Cortex of kidney (tissue), 1 donor: ENCODE measurements at places on chromosomes 4 and X.

- DNase-seq, result no peak
These were observed 466.3 kb upstream of the ACTRT1 start for GRCh38 chrX:128518508-128518907.

DNA sequence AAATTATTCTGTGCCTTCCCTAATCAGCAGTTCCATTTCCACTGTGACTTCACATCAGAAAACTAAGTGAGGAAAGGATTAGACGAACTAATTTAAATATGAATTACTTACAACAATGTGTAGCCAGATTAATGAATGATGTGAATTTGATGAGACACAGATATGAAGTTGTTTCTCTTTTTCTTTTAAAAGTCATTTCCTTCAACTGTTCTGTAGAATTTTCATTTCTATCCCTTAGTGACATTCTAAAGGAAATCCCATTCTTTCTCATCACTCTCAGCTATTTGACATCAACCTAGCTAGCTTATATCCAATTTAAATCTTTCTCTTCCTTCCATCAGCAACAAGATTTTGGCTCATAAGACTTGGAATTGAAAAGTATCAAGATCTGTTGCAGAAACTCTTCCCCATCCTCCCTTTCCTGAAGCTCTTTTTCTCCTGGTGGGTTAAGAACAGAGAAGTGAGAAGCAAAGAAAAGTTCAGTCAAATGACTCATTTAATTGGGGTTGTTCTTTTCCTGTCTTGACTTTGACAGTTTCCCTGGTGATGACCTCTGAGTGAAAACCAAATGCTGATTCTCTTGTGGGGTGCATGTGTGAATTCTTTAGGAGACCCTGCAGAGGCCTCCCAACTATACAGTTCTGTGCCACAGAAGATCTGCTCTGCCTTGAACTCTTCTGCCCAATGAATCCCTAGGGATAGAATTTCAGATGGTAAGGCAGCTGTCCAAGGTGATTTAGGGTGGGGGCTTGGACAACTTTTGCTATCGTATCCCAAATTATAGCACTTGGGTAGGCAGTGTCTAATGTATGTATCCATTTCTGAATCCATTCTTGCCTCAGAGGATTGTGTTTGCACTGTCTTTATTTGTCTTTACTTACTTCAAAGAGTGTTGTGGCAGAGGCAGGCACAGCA, 232.5 kb upstream of the GPRIN3 start:
- DNase-seq, result no peak

DNA sequence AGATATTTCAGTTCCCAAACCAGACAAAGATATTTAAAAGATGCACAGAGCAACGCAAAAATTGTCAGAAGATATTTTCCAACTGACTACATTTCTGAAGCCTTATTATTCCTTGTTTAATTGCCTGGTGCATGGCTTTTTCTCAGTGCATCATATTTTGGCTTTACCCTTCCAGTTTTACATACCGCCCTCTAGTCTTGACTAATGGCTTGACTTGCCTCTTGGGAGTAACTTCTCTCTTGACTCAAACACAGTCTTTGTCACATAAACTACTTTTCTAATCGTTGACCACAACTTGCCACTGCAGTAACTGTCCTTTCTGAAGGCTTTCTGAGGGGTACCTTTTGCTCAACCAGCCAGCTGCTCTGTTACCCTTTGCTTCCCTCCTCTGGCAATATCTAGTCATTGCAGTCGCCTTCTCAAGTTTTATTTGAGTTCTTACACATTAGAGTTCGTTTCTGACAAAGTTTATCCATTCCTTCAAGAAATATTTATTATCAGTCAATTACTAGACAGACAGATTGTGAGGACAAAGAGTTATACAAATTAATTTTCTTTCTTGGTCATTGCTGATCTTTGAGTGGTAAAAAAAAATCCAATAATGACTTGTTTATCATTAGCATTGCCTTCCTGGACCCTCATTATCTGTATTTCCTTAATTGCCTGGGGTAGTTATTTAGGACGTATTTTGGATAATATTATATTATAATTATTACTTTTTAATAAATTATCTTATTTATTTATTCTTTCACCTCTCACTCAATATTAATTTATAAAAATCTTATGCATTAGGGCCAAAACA, 506.9 kb upstream of the PCDH10 start:
- DNase-seq, result no peak

DNA sequence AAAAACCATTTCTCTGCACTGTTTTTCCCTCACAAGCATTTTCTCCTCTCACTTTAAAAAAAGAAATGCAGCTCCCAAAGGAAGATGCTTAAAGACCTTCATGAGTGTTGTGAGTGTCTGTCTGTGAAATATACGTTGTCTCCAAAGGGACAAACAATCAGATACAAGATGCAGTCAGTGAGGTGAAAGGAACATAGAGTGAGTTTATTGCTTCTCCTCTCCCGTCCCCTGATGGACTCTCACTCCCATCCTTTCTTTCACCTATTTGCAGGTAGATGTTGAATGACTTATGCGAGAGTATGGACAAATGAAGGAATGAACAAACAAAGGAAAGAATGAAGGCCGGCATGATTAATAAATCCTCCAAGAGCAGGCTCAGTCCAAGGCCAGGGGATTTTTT, 561.2 kb upstream of the DIPK2B start:
- no peak for DNase-seq

GRCh38 chrX:17803449-17803848, 57.6 kb downstream of the RAI2 start:
- DNase-seq, result no peak

- DNase-seq, result no peak
These were observed 118.4 kb upstream of the WDR17 start for GRCh38 chr4:175947117-175947722.

DNA sequence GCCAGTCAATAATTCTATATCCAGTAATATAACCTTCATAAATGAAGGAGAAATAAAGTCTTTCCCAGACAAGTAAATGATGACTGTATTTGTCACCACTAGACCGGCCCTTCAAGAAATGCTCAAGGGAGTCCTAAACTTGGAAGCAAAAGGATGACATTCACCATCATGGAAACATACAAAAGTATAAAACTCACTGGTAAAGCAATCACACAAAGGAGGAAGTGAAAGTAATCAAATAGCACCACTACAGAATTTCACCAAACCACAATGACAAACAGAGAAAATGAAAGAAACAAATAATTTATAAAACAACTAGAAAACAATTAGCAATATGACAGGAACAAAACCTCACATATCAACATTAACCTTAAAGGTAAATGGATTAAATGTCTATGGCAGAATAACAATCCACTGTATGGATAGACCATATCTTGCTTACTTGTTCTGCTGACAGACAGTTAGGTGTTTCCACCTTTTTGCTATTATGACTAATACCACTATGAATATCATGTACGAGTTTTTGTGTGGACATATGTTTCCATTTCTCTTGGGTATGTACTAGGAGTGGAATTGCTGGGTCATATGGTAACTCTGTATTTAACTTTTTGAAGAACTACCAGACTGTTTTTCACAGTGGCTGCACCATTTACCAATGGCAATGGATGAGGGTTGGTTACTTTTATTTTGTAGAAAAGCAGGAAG, 44.9 kb downstream of the NAT8L start:
- no peak for DNase-seq

- no peak for DNase-seq
These were observed 433.4 kb downstream of the PDGFC start for GRCh38 chr4:156538210-156538609.

DNA sequence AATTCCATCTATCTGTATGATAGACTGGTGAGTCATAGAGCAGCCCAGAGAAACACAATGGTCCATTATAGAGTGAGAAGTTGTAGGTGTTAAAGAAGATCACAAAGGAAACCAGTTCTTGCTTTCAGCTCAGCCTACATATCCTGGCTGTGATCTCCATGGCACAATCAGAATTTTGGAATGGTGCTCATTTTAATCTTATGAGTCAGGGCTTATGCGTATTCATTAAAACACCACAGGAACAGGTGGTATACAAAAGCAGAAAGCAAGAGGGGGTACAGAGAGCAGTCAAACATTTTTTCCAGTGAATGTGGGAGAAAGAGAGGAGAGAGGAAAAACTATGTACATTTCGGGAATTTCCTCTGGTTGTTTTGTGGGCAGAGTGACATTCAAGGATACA, 126.9 kb downstream of the MFAP3L start:
- DNase-seq, result no peak

DNA sequence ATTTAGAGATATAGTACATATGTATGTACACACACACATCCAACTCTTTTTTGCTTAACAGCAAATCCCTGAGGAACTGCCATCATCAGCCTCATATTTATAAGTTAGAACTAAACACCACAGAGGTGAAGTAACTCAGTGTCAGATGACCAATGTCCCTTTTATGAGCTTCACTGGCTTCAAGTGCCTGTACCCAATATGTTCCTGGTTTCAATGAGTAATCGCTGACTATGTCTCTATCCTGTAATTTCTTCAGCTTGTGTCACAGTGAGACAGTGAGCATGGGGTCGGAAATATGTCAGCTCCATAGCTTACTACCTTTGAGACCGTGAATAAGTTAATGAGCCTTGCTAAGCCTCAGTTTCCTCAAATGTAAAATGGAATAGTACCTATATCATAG, 136.2 kb upstream of the RASGEF1B start:
- no peak for DNase-seq

DNA sequence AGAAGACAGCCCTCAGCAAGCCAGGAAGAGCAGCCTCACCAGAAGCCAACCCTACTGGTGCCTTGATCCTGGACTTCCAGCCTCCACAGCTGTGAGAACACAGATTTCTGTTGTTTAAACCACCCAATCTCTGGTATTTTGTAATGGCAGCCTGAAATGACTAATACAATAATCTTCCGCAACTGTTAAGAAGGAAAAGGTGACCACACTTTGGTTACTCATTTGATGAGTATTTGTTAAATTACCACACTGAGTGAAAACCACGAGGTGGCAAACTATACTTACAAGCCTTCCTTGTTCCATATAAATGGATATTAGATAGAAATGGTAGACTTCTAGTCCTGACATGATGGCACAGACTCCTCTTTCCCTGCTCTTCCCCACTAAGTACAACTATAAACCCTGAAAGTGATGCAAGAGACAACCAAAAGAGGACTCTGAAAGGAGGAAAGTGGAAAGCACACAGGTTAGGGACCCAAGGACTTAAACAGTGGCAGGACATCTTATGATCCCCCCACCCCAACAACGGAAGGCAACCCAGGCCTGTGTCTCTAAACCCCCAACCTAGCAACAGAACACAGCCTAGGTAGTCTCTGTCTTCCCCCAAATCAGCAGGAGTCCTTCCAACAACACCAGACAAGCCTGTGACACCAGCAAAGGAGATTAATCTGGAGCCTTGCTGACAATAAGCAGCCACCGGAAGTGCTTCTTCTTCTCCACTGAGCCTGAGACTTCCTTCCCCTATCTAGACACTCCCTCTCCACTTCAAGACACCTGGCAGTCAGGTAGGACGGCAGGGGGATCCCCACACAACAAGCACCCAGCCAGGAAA, 12.3 kb downstream of the ZNF182 start:
- DNase-seq, result no peak

GRCh38 chr4:83931659-83932438, 395.9 kb downstream of the GPAT3 start:
- DNase-seq, result no peak

- DNase-seq, result no peak
These were observed 8.1 kb downstream of the ATP7A start for GRCh38 chrX:77918568-77918967.

DNA sequence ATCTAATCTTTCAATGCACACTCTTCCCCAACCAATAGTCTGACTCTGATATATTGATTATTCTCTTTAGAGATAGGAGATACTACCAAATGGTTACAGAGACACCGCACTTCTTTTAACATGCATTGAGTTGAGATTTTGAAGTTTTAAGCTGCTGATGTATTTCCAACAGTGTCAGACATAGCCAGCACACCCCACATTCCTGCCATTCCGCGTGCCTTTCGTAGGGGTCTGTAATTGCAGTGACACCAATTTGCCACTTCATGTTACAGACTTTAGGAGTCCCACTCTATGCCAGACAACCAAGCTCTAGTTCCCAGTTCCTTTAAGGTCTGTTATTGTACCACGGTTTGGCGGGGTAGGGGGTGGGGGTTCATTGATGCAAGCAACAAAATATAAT, 618.2 kb upstream of the FRG1 start:
- DNase-seq, result no peak
